ENCODE measurements at places on chromosomes 2 and 18.

GRCh38 chr2:217451666-217452065 lies 551.1 kb downstream of the TNS1 start:
- DNase-seq: no peak

DNA sequence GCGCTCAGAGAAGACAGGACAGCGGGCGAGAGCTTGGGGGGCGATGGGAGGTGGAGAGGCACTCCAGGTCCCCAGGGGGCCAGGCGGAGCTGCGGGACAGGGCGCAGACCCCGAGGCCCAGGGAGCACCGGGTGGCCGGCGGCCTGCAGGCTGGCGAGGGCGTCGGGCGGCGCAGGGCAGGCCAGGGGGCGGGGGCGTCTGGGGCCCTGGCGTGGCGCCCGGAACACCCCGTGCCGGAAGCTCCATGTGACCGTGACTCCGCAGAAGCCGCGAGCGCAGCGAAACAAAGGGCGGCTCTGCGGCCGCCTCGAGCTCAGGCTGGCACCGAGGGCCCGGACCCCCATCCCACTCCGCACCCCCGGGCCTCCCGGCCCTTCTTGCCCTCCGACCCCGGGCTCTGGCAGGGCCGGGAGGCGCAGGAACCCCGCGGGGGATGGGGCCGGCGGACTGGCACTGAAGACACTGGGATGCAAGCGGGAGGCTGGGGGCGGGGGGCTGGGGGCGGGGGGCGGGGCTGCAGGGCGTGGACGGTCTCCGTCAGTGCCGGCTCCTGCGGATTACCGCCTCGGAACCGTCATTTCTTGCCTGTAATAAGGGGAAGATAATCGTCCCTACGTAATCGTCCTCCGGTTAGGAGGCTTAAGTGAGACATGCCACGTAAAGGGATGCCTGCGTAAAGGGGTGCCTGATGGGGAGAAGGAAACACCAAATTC lies 19.1 kb downstream of the SH2D6 start:
- DNase-seq: no peak

DNA sequence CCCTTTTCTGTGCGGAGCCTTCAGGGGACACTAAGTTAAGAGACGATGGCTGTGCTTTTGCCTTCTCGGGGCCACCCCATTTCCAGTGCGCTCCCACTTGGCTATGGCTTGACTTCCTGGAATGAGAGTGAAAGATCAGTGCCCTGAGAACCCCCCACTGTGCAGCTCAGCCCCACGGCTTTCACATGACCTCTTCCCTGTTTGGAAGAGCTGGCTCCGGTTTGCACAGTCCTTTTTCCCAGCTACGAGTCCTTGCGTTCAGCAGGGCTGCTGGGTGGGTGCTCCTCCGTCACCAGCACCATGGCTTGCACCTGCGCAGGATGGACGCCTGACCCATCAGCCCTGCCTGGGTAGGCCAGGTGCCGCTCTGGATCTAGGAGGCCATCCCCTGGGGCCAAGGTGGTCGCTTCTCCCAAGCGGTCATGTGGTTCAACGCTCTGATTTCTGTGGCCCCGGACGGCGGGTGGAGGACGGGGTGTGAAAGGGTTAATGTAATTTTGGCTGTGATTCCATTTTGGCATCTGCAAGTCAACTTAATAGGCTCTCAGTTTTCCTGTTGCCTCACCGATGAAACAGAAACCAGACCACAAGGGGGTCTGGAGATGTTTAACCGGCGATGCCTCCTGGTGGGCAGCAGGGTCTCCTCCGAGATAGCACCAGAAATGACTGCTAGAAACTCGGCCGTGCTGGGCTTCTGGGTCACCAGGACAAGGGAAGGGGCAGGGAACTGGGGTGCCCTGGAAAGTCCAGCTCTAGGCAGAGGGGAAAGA lies 113.1 kb upstream of the HAAO start:
- DNase-seq: no peak

DNA sequence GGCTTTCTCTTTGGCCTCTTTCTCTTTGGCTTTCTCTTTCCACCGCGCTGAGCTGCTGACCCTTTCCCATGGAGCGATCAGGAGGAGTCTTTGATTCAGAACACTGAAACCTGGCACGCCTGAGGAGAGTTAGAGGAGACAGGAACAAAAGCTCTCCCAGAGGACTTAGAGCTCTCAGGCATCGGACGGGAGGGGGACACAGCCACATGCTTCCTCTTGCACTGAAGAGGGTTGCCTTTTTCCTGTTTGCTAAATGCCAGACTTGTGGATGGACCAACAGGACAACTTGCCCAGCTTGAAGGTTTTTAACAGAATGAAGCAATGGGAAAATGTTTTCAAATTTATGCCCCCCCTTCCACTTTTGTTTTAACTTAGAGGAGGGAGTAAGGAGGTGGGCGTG lies 3.6 kb upstream of the PTPN18 start:
- no peak for DNase-seq

- no peak for DNase-seq
Observed at GRCh38 chr2:102141970-102142828, at the start of gene IL1R1. TSS of gene IL1R1 (plus strand) at chr2:102142746. CDS start at chr2:102157725, 14,979 bp downstream.

GRCh38 chr2:174634130-174635014 lies 36.8 kb upstream of the WIPF1 start:
- no peak for DNase-seq

DNA sequence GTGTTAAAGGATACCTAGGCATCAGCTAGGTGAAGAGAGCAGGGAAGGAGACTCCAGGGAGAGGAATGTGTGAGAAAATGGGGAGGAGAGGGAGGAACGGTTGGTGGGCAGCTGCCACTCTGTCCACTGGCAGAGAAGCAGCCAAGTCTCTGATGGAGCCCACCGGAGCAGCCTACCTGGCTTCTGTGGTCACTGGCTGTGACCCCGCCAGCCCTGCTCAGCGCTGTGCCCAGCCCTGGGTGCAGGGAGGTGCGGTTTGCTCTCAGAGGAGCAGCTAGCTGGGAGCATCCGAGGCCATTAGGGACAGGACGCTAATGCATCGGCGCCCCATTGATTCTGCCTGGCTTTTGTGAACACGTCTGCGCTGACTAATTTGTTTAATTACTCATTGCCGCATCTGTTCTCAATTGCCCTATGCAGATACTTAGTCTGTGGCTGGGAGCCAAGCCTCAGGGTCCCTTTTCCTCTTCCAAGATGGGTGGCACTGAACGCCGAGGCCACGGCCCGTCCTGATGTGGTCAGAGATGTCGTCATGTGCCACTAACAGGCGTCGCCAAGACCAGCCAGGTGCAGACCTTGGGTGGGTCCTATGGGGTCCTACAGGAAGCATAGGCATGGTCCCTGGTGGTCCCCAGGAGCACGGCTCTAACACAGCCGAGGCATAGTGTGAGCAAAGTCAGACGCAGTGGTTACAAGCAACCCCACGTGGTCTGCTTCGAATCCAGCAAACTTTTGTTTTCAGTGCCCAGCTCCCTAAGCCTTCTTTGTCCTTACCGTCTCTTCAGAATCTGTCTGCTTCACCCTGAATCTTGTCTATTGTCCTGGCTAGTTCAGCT lies 82.0 kb downstream of the RRM2 start:
- no peak for DNase-seq

GRCh38 chr18:23761941-23762340 lies 72.7 kb downstream of the LAMA3 start:
- no peak for DNase-seq

DNA sequence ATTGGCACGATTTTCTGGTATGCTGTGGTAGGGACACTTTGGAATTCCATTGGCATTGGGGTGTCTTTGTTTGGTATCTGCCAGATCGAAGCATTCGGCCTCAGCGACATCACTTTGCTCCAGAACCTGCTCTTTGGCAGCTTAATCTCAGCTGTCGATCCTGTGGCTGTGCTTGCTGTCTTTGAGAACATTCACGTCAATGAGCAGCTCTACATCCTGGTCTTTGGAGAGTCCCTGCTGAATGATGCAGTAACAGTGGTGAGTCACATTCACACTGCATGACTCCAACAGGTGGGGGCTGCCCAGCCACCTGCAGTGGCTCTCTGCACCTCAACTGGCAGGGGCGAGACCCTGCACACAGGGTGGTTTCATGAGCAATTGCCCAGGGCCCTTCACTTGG lies 38.4 kb downstream of the SLC9A2 start:
- DNase-seq: no peak

DNA sequence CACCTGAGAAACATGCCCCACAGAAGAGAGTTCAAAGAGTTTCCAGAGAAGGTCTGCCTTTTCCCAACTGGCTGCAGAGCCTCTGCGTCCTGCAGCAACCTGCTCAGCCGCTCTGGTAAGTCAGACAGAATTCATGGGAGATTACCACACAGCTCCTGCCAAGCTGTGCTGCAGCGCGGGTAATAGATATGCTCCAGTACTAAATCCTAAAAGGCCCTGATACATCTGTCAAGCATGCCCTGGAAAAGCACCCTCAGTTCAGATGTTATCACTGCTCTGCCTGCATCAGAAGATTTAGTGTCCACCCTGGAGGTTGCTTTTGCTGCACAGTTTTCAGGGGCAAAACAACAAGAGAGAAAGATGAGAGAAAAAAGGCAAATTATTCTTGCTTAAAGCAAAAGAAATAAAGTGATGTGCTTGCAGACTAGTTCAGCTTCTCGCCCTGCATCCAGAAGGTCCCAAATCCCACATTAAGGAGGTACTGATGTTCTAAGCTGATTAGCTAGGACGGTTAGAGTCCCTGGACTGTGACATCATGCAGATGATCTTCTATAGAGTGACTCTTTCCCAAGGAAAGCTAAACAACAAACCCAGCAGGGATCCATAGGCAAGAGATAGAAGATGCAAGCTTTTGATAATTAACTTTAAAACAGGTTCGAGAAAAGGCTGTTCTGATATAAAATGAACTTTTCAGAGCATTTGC lies 488.6 kb downstream of the BCL11A start:
- no peak for DNase-seq

DNA sequence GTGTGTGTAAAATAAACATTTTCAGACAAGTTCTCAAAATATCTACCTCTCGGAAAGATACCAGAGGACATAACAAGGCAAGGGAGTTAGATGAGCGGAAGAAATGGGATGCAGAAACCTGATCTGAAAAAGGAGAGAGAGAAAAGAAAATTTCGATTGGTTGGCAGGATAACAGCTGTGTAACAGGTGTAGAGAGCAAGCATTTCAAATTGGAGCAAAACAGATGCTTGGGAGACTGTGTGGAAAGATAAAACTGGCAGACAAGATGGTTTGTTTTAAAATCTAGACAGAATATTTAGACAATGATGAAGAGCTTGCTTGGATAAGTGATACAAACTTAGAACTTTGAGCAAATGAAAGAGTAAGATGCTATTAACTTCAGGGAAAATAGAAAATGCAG lies 20.2 kb downstream of the CHST9 start:
- DNase-seq: no peak

GRCh38 chr2:171858397-171858958 lies 35.6 kb downstream of the SLC25A12 start:
- no peak for DNase-seq

- DNase-seq: no peak
Observed at GRCh38 chr2:213150315-213151097, 906 bp downstream of the IKZF2 start.

GRCh38 chr2:31002537-31003150 lies 135.6 kb downstream of the GALNT14 start:
- no peak for DNase-seq

- DNase-seq: no peak
Observed at GRCh38 chr2:22701561-22702160, 683.3 kb upstream of the KLHL29 start.

GRCh38 chr2:227339098-227339599 lies 14.1 kb downstream of the MFF start:
- no peak for DNase-seq

DNA sequence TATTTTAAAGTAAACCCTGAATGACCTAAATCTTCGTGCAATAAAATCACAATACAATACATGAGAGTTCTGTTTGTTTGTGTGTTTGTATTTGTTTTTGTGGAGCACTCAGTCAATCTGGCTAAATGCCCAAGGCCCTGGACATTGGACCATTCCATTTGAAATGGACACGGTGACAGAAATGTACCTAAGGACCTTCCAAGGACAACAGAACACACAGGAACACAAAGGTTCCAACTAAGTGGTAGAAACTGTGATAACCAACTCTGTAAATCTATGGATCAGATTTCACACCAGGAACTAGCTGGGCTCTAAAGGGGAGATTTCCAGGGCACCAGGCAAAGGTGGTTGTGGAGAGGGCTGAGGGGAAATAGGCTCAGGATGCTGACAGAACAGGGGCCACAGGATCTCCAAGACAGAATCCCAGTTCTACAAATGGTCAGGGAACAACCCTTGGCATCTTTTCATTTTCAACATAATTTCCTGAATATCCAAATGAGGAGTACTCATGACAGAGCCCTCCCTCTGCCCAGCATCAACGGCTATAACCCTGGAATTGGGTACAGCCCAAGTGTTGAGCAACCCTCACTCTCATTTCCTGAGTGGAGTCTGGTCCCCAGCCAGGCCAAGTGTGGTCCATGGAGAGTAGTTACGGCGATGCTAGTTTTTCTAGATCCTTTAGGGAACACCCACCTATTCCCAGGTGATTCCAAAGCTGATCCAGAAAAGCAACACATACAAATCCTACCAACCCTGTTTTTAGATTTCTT lies 78.4 kb downstream of the NCKAP5 start:
- DNase-seq: no peak

DNA sequence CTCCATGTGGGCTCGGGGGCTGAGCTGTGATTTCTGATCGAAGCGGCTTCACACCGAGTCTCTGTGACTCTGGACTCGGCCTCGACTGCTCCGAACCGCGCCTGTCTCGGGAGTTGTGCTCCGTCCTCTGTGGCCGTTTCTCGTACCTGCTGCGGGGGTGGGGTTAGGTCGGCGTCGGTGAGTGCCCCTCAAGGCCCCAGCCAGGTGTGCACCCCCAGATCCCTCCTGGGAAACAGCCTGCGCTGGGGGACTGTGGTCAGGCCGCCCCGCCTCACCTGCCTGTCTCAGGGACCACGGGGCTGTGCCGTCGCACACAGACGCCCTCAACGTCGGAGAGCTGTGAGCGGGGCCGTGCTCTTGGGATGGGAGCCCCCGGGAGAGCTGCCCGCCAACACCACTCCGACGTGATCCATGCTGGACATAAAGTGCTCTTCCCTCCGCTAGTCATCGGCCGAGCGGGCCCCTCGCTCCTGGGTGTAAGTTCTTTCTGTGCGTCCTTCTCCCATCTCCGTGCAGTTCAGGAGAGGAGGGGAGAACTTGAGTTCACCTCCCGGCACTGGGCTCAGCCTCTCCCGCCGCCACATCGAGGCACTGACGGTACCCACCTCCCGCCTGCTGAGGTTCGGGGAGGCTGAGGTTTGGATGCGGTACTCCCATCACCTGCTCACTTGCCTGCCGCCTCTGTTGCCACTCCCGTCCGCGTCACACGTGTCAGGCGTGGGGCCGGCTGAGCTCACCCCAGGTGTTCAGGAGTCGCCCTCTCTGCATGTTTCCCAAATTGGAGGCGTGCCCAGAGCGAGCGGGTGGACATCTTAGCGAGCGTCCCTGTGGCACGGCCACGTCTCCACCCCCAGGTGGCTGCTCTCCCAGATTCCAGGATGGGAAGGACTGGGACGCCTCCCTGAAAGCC lies 55.7 kb downstream of the CTDP1 start:
- DNase-seq: no peak

- DNase-seq: no peak
Observed at GRCh38 chr2:23600346-23600745, 215.4 kb downstream of the KLHL29 start.
